ENCODE measurements at places on chromosomes 7 and 10.

GRCh38 chr7:108299251-108299973 lies 156.8 kb downstream of the NRCAM start:
- no peak for DNase-seq

DNA sequence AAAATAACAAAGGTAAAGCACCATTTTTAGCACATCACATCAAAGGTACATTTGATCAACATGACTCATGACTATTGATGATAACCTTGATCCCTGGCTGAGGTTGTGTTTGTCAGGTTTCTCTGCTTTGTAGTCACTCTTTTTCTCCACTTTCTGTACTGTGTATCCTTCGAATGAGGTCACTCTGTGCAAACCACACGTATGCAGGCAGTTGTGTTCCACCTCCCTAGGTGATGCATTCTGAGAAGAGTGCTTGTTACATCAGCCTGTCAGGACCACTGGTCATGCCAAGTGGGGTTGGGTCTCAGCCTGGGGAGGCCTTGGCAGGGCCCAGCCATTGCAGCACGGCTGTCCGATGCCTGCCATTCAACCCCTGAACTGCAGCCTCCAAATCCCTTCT lies 62.8 kb upstream of the GJD4 start:
- no peak for DNase-seq

- no peak for DNase-seq
Measured at GRCh38 chr7:223861-224260, 31.5 kb downstream of the FAM20C start.

DNA sequence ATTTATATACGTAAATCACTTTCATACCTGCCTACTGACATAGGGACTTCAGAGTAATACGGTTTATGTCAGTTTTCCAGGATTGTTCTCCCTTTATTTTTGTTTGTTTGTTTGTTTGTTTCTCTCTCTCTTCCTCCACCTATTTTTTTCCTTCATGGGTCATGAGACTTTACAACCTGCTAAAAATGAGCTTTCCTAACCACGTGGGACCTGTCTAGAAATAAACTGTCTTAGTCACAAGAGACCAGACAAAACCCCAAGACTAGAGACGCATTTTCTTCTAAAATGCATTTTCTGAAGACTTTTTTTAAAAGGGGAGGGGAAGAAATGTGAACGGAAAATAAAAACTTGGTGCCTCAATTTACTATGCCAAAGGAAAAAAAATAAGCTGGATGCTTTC lies 41.1 kb upstream of the FIGNL1 start:
- DNase-seq: no peak

DNA sequence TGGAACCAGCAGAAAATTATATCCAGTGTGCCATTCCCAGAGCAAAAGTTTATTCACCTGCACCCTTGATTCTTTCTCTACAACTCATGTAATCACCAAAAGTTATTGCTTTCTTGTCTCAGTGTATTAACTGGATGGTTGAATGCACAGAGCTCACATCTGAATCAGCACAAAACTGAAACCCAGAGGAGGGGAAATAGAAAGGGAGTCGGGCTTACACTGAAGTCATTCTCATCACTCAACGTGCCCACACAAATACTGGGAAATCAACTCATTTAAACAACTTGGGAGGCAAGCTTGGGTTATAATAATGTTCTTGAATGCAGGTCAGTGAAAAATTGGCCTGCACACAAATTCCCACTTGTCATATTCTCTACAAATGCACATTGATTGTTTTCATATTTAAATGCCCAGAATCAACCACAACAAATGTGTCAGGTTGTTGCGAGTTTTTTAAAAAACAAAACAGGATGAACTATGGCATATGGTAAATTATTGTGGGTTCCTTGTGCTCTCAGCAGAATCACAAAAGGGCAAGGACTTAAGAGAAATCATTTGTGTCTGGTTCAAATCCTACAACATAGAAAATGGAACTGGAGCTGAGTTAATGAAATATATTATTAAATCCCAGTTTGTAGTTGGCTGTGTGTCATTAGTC lies 125.9 kb upstream of the NOBOX start:
- no peak for DNase-seq

- no peak for DNase-seq
Measured at GRCh38 chr10:123149568-123150270, 1.8 kb downstream of the HMX2 start.

- DNase-seq: no peak
Measured at GRCh38 chr10:31152421-31153135, 120.9 kb upstream of the ZNF438 start.

GRCh38 chr7:40059057-40059456 lies 75.4 kb downstream of the MPLKIP start:
- no peak for DNase-seq

GRCh38 chr10:72074574-72075375 lies 13.6 kb downstream of the SPOCK2 start:
- no peak for DNase-seq

DNA sequence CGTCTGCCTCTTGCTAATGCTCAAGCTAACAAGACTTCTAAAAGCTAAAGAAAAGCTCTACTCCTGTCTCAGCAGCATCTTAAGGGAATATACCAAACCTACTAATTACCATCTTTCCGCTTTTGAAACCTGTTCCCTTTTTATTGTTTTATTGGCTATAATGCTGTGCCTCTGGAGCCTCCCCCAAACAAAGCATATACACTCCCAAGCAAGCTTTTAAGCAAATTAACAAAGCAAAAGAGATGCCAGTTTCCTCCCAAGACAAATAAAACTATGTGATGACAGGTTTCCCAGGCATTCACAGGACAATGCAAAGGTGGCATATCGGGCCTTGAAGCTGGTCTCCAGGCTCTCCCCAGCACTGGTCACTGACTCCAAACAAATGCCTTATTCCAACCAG lies 52.9 kb downstream of the SLC37A3 start:
- DNase-seq: no peak

DNA sequence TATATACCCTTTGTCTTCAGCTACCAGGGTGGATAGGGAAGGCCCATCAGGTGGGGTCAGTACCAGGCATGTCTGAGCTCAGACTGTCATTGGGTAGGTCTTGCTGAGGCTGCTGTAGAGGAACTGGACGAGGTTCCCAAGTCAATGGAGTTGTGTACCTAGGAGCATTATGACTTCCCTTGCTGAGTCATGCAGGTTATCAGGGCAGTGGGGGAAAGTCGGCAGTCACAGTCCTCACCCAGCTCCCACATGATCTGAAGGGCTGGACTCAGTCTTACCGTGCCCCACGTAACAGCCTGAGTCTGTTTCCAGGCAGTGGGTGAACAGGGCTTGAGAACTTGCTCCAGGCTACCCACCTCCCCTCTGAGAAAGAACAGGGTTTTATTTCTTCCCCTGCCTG lies 260.8 kb upstream of the COBL start:
- DNase-seq: no peak

GRCh38 chr7:31814187-31814586 lies 127.2 kb downstream of the PPP1R17 start:
- DNase-seq: no peak

- no peak for DNase-seq
Measured at GRCh38 chr7:22677680-22678079, 49.3 kb upstream of the IL6 start.

DNA sequence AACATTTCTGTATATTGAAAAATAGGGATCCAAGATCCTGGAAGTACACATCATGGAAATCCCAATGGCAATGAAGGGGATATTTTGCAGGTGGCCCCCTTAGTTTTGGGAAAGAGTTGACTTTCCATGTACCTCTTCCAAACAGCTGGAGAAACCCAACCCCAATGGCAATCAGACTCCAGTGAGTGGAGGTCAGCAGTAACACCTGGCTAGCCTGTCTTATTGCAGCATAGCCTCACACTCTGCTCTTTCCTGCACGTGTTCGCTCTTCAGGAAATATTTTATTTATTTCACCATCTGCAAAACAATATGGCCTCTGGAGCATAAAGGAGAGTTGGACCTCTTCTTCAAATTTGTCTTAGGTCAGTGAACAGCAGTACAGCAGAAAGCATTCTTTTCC lies 340.0 kb upstream of the NRP1 start:
- DNase-seq: no peak

- DNase-seq: no peak
Measured at GRCh38 chr7:151327659-151328058, 14.0 kb upstream of the NUB1 start.

- DNase-seq: no peak
Measured at GRCh38 chr10:96366508-96366907, 7.7 kb upstream of the OPALIN start.

DNA sequence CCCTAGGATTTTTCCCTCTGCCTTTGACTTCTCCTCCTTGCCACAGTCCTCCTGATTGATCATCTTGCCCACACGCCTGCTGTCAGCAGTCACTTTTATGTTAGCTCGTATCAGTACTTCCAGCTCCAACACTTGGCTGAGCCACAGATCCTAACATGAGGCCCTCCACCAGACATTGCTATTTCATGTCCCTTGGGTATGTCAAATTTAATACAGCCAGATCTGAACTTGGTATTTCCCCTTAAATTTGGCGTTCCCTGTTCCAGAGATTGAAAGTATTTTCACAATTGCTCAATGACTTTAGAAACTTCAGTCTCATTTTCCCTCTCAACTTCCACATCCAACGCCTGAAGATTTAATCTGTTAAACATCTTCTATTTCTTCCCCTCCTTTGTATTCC lies 140.4 kb downstream of the RNLS start:
- DNase-seq: no peak

DNA sequence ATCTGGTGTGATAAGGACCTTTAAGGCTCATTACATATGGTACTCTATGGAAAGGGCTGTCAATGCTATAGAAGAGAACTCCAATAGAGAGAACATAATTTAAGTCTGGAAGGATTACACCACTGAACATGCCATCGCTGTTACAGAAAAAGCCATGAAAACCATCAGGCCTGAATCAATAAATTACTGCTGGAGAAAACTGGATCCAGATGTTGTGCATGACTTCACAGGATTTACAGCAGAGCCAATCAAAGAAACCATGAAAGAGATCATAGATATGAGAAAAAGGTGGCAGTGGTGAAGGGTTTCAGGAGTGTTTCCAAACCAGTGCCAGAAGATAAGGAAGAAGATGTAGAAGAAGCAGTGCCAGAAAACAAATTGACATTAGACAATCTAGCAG lies 18.9 kb upstream of the GPR22 start:
- no peak for DNase-seq

GRCh38 chr10:609868-610545 lies 79.5 kb downstream of the DIP2C start:
- DNase-seq: no peak

- no peak for DNase-seq
Measured at GRCh38 chr7:47498229-47499056, 83.5 kb downstream of the TNS3 start.

GRCh38 chr10:126156012-126156411 lies 232.3 kb downstream of the ADAM12 start:
- DNase-seq: no peak

- DNase-seq: no peak
Measured at GRCh38 chr7:25261545-25262140, 33.4 kb upstream of the NPVF start.

- no peak for DNase-seq
Measured at GRCh38 chr7:18685971-18686370, 190.4 kb downstream of the HDAC9 start.

- no peak for DNase-seq
Measured at GRCh38 chr7:66356277-66356721, 151.2 kb downstream of the TPST1 start.

DNA sequence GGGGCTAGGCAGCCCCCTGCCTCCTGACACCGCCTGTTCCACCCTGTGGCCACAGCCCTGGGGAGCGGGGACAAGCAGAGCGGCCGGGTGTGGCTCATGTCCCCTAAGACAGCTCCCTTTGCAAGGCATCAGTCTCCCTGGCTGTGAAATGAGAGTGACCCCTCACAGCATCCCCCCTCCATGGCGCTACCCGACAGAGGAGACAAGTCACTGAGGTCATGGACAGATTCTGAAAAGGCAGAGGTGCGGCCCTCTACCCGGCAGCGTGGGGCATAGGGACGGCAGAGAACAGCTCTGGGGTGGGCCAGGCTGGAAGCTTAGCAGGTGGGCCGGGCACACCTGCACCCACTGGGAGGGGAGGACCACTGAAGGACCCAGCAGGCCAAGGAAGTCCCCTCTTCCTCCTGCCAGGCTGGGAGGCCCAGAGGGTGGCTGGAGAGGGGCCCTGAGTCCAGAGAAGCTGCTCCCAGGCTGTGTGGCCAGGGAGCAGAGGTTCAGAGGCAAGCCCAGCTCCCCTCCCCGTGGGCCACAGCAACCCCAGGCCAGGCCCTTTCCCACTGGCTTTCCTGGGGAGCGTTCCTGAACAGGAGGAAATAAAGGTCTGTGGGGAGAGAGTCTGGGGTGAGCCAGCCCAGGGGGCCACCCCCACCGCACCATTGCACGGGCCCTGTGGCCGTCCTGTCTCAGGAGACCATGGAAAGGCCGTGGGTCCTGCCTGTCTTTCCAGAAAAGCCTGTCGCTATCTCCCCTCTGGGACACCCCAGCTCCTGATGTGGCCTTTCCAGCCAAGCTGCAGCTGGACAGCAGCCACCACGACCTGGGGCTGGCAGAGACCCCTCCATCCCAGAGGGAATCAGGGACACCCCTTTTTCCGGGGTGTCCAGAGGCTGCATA lies 1.7 kb downstream of the ADAP1 start:
- no peak for DNase-seq

GRCh38 chr10:110512461-110513187 lies 14.9 kb downstream of the DUSP5 start:
- DNase-seq: peak; percentile 67

- DNase-seq: no peak
Measured at GRCh38 chr10:12097791-12098190, 29.0 kb downstream of the DHTKD1 start.

- DNase-seq: no peak
Measured at GRCh38 chr7:158957921-158958491, 101.6 kb downstream of the DYNC2I1 start.

- DNase-seq: no peak
Measured at GRCh38 chr7:124667312-124668153, 98.1 kb downstream of the GPR37 start.

DNA sequence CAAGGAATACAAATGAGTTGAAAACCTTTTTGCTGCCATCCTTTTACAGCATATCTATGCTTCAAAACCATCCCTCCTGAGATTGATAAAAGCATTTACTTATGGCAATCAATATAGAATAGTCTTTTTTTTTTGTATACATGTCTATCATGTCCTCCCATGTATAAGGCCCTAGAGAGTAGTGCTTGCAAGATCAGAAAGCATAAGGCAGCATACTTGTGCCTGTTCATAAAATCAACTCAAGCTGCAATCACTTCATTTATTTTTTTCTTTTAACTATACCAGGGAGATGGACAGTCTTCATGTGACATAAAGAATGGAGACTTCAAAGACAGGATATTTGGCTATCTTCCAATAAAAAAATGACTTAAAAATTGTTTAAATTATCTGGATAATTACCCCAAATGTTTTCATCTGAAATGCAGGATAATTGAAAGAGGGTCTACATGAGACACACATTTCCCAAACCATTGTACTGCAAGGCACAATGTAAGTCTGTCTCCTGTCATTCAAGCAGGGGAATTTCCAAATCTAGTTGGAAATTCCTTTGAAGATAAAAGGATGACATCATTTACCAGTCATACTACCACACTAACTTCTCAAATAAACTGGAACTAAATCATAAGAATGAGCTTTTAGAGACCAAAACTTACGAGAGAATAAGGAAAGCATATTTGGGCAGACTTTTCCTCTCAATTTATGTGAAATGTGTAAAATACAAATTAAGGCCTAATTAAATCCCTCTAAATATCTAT lies 22.5 kb downstream of the LRRN3 start:
- DNase-seq: no peak
